Progenitor cell of endocrine pancreas (in vitro differentiated cells): ENCODE measurements at places on chromosomes 13 and 19. TPM values are rescaled to one million over a fixed set of nuclear protein-coding genes. Genes with fewer than 3 reads are reported as not detected.
A peak's percentile ranks its signal among the peaks of the same experiment; 100 is the strongest.

DNA sequence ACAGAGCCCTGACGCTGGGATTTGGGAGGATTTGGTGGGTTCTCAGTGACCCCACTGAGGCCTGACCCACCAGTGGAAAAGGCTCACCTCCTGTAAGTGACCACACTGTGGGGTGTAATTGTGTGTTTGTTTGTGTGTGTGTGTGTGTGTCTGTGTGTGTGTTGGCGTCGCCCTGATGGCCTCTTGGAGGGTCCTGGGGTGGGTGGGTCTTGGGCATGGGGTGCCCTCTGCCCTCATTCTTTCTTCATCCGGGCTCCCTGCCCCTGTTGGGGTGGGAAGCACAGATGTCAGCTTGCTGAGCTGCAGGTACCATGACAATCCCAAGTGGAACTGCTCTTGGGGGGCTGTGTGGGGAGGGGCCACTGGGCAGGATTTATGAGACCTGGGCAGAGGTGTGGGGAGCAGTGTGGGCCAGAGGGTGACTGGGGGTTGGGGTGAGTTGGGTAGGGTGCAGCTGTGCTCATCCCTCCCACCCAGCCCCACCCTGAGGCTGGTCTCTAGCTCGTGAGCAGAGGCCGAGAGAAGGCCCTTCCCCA lies 22.8 kb downstream of the WTIP start:
- no peak for DNase-seq
- peak overlapping the region; percentile 26 for H3K27ac ChIP-seq
- H3K36me3 ChIP-seq: no peaks in the 10 kb centered on the region
- H3K4me1 ChIP-seq: no peaks in the 10 kb centered on the region
- no peaks in the 10 kb centered on the region for H3K27me3 ChIP-seq

DNA sequence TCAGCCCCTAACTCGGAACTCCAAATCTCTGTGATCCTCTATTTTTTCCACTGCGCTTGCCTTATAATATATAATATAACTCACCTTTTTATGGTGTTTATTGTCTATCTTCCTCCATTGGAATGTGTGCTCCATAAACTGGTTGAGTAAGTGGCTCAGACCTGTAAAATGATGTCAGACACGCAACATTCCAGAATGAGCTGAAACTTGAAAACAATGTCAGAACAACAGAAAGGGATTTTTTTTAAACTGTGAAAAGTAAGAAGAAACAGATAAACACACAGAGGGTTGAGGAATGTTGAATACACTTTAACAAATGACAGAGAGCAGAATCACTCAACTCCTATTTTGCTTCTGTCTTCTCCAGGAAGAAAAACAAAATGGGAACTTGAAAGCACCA lies 19.1 kb upstream of the FAM216B start:
- no peak overlapping the region for H3K4me3 ChIP-seq
- H3K36me3 ChIP-seq: peaks cover 2% of the 10 kb centered on the region
- H3K27ac ChIP-seq: no peak overlapping the region
- H3K4me1 ChIP-seq: peaks cover 19% of the 10 kb centered on the region

- peaks cover 2% of the 10 kb centered on the region for H3K36me3 ChIP-seq
- peak overlapping the region; percentile 93 for H3K27ac ChIP-seq
- H3K4me1 ChIP-seq: peaks cover 14% of the 10 kb centered on the region
- peak; percentile 58 for DNase-seq
Measured at GRCh38 chr19:18589380-18590272, 1.0 kb downstream of the REX1BD start.

- H3K27me3 ChIP-seq: peaks cover 19% of the 10 kb centered on the region
- H3K4me3 ChIP-seq: no peak overlapping the region
- H3K36me3 ChIP-seq: no peaks in the 10 kb centered on the region
- no peak overlapping the region for H3K27ac ChIP-seq
Measured at GRCh38 chr19:51480590-51480989, 2.3 kb downstream of the CEACAM18 start.

DNA sequence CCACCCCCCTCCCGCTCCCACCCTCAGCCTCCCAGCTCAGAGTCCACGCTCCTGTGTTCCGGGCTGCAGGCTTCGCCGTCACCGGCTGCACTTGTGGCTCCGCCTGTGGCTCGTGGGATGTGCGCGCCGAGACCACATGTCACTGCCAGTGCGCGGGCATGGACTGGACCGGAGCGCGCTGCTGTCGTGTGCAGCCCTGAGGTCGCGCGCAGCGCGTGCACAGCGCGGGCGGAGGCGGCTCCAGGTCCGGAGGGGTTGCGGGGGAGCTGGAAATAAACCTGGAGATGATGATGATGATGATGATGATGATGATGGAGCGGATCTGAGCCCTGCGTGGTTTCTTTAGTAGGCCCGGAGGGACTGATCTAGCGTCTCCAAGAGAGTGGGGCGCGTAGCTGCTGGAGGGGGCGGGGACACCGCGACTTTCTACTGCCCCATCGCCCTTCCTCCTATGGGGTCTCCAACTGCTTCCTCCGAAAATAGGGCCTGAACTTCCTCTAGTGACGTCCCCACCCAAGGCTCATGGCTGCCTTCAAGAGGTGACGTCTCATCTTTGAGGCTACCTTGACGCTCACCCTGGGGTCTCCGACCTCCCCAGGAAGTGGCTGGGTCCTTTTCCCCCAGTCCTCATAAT lies 1.4 kb downstream of the RETN start:
- H3K4me3 ChIP-seq: peak overlapping the region; percentile 40
- H3K27me3 ChIP-seq: peaks cover 74% of the 10 kb centered on the region
- DNase-seq: no peak
- H3K27ac ChIP-seq: no peak overlapping the region
- no peaks in the 10 kb centered on the region for H3K4me1 ChIP-seq

DNA sequence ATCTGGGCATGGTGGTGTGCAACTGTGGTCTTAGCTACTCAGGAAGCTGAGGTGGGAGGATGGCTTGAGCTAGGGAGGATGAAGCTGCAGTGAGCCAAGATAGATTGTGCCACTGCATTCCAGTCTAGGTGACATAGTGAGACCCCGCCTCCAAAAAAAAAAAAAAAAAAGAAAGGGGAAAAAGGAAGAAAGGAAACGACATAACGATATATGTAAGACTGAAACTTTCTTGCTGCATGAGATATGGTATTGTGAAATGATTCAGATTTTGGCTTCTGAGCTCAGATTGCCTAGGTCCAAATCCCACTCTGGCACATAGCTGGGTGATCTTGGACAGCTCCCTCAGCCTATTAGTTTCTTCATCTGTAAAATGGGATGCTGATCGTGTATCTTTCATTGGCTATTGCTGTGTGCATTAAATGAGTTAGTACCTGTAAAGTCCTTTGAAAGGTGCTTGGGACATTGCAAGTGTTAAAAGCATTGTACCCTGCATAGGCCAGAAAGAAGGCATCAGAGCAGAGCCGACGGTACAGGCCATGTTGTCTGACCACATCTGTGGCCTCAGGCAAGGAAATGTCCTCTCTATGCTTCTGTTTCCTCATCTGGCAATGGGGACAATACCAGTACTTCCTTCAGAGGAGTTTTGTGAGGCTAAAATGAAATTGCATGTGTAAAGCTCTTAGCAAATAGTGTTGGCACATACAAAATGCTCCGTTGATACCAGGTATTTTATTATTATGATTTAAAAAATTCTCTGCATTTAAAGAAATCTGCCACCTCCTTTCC lies 32.6 kb upstream of the SLC46A3 start:
- H3K27me3 ChIP-seq: no peaks in the 10 kb centered on the region
- no peak overlapping the region for H3K27ac ChIP-seq
- no peaks in the 10 kb centered on the region for H3K36me3 ChIP-seq
- H3K4me1 ChIP-seq: peaks cover 6% of the 10 kb centered on the region
- H3K4me3 ChIP-seq: no peak overlapping the region
- DNase-seq: no peak

DNA sequence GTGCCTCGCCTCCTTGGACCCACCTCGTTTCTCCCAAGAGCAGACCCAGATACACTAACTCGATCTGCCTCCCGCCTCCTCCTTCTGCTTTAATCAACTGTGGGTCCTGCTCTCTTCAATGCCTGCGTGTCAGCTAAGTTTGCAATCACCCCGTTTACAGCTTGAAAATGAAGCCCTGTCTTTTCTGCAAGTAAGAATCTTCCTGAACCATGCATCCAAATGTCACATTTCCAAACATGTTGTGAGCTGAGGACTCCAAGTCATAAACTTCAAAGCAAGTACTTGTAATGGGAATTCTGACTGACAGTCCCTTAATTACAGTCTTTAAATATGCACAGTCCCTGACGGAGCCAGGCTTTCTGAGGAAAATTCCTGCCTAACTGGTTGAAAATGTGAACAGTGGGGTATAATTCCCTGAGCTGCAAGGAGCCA lies 154.9 kb upstream of the UQCRFS1 start:
- H3K4me3 ChIP-seq: no peak overlapping the region
- H3K27me3 ChIP-seq: peaks cover 49% of the 10 kb centered on the region
- H3K36me3 ChIP-seq: no peaks in the 10 kb centered on the region
- no peak for DNase-seq
- no peaks in the 10 kb centered on the region for H3K4me1 ChIP-seq

DNA sequence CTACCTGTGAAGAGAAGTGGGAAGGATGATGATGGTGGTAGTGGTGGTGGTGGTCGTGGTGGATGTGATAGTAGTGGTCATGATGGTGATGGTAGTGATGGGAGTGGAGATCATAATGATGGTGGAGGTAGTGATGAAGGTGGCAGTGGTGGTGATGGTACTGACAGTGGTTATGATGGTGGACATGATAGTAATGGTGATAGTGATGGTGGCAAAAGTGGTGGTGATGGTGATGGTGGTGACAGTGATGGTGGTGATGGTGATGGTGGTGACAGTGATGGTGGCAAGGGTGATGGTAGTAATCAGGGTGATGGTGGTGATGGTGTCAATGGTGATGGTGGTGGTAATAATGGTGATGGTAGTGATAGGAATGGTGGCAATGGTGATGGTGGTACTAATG lies 26.2 kb downstream of the MBD3L2B start:
- no peak for DNase-seq
- no peaks in the 10 kb centered on the region for H3K4me1 ChIP-seq
- no peak overlapping the region for H3K27ac ChIP-seq

- no peak overlapping the region for H3K4me3 ChIP-seq
- H3K36me3 ChIP-seq: no peaks in the 10 kb centered on the region
Measured at GRCh38 chr19:51547397-51548212, 16.1 kb upstream of the SIGLEC6 start.

- H3K27me3 ChIP-seq: no peaks in the 10 kb centered on the region
- no peaks in the 10 kb centered on the region for H3K36me3 ChIP-seq
- peaks cover 4% of the 10 kb centered on the region for H3K4me1 ChIP-seq
- H3K4me3 ChIP-seq: no peak overlapping the region
Measured at GRCh38 chr13:38590230-38590629, 96.6 kb upstream of the FREM2 start.

DNA sequence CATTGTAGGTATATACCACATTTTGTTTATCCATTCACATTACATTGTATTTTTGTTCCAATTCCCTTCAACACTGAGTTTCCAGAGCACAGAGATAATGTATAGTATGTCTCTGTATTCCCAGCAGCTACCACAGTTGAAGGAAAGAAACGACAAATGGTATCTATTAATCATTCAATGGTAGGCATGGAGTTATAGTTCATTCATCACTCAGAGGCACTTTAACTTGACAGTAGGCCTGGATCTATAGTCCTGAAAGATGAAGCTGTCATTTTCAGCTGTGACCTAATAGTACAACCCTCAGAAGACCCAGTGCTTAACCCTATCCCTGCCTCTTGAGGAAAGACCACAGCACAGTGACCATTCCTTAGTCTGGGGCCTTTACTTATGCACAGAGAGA lies 163.0 kb upstream of the TMTC4 start:
- no peak for DNase-seq
- H3K4me3 ChIP-seq: no peak overlapping the region
- no peaks in the 10 kb centered on the region for H3K36me3 ChIP-seq
- no peaks in the 10 kb centered on the region for H3K27me3 ChIP-seq
- H3K27ac ChIP-seq: no peak overlapping the region

GRCh38 chr13:21014502-21015170 lies 46.8 kb downstream of the LATS2 start:
- H3K27me3 ChIP-seq: no peaks in the 10 kb centered on the region
- DNase-seq: no peak
- no peak overlapping the region for H3K4me3 ChIP-seq
- H3K27ac ChIP-seq: peak overlapping the region; percentile 85

DNA sequence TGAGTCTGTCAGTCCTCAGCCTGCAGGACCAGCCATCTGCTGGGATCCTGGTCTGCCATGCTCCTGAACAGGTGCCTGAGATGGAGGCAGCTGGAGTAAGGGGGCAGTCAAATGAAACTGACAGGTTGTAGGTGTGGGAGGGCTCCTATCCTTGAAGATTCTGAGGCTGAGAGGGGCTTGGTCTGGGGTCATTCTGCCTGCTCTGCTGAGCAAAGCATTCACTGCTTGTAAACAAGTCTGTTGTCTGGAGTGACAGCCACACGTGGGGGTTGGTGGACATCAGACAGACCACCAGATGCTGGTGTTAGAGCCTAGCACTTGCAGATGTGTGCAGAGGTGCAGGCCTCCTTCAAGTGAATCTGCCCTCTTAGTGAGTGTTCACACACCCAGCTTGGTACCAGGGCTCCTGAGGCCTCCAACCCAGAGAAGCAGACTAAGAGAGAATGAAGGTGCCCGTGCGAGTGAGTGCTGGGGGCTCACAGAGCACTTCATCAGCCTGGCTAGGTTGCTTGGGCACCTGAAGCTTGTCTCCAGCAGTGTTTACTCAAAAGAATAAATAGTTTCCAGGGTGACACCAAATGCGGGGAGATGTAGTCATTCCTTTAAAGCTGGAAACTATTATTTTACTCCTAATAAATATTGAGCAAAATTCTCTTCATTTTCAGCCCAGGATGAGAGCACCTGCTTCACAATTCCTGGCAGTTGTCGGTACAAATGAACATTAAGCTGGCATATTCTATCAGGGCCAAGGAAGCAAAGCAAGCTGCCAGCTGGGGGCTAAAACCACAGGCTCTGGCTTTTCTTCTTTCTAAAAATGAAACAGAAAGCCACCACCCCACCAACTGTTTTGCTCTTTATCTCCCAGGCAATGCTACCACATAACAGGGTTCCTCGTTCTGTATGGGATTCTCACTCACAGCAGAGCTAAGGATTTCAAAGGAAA lies 82.3 kb downstream of the RNASEH2B start:
- peaks cover 14% of the 10 kb centered on the region for H3K27me3 ChIP-seq
- no peak overlapping the region for H3K27ac ChIP-seq
- peaks cover 17% of the 10 kb centered on the region for H3K4me1 ChIP-seq
- H3K36me3 ChIP-seq: peaks cover 3% of the 10 kb centered on the region

GRCh38 chr19:52343548-52343947 lies 7.5 kb downstream of the ZNF610 start:
- no peaks in the 10 kb centered on the region for H3K27me3 ChIP-seq
- H3K4me1 ChIP-seq: peaks cover 13% of the 10 kb centered on the region
- DNase-seq: peak; percentile 68
- H3K4me3 ChIP-seq: no peak overlapping the region
- peaks cover 8% of the 10 kb centered on the region for H3K36me3 ChIP-seq

ZNF221 gene
- total RNA-seq: 12.0 and 14.8 TPM in 2 replicates

FCAR gene
- total RNA-seq: not detected in 2 replicates

ANKLE1 gene
- 6.4 and 8.1 TPM in 2 replicates for total RNA-seq

NOVA2 gene
- 0.44 and 0.53 TPM in 2 replicates for total RNA-seq

CXCL17 gene
- total RNA-seq: 0.48 and 0.64 TPM in 2 replicates

FXYD3 gene
- 14.2 and 17.3 TPM in 2 replicates for total RNA-seq

PTPRH gene
- 0.43 and 1.6 TPM in 2 replicates for total RNA-seq

NXNL1 gene
- not detected in 2 replicates for total RNA-seq

PBX4 gene
- 5.0 and 5.2 TPM in 2 replicates for total RNA-seq

ZNF85 gene
- total RNA-seq: 25.4 and 26.8 TPM in 2 replicates
